ENCODE measurements at places on chromosomes 12 and 14.

- no peak for DNase-seq
These were observed 476.3 kb upstream of the SEL1L start for GRCh38 chr14:82009993-82010392.

GRCh38 chr14:30928462-30928861 is 54.1 kb downstream of the COCH start:
- no peak for DNase-seq

- DNase-seq = peak; percentile 85
These were observed 41.8 kb upstream of the HIF1A start for GRCh38 chr14:61653507-61653906.

- no peak for DNase-seq
These were observed 15.0 kb upstream of the ORAI1 start for GRCh38 chr12:121611306-121611705.

- DNase-seq = no peak
These were observed 13.6 kb upstream of the PPM1A start for GRCh38 chr14:60235440-60235839.

DNA sequence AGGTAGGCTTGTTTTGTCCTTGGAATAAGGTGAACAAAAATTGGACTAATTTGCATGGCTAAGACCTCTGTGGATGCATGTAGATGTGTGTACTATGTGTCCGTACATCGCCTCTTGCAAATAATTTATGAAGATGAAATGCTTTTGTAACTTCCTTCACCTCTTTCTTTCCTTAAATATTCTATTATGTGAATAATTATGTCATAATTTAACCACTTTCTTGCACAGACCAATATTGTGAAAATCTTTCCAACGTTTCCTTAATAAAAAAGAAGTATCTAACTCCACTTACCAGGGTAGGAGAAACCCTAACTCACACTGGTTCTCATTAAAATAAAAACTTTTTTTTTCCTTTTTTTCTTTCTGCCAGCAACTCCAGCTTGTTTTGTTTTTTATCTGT is 4.0 kb downstream of the NANOG start:
- DNase-seq = no peak

- DNase-seq = no peak
These were observed 618.8 kb downstream of the RPS29 start for GRCh38 chr14:48967419-48967818.

DNA sequence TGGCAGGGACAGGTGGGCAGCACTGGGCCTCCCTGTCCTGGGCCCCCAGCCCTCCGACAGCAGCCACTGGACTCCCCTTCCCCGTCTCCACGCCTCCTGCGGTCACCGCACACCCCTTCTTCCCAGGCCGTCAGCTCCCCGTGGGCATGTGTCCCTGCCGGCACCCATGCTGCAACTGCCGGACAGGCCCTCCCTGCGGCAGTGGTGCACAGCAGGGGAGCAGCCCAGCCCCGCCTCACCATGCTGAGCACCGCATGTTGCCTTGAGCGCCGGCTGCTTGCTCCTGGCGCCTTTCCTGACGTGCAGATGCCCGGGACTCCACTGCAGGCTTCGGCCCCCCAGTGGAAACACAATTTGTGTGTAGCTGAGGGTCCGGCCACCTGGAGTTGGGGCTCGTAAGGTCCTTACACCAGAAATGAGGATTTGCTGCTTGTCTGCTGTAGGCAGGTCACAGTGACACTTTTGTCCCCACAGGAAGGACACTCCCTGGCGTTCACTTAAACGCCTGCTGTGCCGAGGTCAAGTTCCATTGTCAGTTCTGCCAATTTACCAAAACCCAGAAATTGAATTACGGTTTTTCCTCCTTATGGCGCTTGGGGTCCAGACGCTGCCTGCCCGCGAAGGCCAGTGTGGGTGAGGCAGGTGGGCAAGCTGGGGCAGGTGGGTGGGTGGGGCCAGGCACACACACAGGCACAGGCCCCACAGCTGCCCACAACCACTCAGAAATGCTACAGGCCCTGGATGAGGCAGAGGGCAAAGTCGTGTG is 28.2 kb upstream of the MMP17 start:
- no peak for DNase-seq

- no peak for DNase-seq
These were observed 181.5 kb upstream of the ATP2B1 start for GRCh38 chr12:89890161-89890560.

- DNase-seq = no peak
These were observed 70.8 kb downstream of the NCOR2 start for GRCh38 chr12:124496584-124496983.

GRCh38 chr14:69142101-69142500 is 10.8 kb downstream of the DCAF5 start:
- no peak for DNase-seq

DNA sequence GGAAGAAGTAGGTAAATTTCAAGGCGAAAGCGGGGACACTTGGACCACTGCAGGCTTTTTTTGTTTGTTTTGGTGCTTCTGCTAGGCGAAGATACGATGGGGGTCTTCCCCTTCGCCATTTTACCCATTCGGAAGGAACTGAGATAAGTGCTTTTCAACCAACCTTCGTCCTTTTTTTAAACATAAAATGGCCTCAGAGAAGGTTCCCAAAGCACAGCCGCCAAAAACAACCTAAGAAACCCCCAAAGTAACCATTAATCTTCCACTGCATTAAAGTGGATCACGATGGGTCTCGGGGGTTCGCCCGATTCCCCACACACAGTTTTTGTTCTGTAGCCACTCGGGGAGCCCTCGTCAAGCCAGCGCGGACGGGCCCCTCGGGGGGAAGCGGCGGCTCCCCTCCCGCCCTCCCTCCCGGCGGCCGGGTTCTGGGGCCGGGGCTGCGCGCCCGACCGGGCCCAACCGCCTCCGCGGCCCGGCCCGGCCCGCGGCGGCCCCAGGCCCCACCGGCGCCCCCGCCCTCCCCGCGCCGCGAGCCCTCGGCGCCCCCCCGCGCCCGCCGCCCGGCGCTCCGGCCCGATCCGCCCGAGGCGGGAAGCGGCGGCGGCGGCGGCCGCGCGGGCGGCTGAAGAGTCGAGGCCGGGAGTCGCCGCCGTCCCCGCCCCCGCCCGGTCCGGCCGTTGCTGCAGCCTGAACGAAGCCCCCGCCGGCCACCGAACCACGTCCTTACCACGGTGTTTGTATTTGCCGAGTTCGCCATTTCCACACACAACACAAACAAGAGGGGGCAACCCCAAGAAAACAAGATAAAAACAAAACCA is 790 bp downstream of the GTF2A1 start:
- DNase-seq = no peak

GRCh38 chr12:104600036-104600712 is 143.4 kb downstream of the CHST11 start:
- no peak for DNase-seq

DNA sequence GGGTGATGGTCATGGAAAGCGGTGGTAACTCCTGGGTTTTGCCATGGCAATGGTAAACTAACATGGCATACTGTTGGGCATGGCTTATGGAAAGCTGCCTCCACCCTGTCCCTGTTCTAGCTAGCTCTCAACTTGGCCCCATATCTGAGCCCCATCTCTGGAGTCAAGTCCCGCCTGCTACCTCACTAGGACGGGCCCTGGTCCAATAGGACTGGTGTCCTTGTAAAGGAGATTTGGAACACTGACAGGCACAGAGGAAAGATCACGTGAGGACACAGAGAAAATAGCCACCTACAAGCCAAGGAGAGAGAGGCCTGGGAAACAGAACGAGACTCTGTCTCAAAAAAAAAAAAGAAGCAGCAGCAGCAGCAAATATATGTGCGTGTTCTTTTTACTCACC is 59.8 kb downstream of the RNFT2 start:
- DNase-seq = no peak

- no peak for DNase-seq
These were observed 71.0 kb downstream of the RFLNA start for GRCh38 chr12:124365726-124366430.

DNA sequence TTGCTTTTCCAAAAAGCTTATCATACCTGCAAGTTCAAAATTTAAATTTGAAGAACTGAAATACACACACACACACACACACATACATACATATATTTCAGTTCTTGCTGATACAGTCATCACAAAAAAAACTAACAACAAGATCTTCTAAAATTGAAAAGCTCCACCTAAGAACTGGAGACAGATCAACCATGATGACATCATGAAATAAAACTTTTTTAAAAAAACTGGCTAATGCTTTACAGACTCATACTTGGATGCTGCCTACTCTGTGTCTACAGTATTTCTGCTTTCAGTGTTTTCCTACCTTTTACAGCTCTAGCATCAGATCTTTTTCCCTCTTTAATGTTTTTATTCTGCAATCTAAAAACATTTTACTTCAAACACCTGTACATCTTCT is 261.4 kb downstream of the DIO2 start:
- no peak for DNase-seq

DNA sequence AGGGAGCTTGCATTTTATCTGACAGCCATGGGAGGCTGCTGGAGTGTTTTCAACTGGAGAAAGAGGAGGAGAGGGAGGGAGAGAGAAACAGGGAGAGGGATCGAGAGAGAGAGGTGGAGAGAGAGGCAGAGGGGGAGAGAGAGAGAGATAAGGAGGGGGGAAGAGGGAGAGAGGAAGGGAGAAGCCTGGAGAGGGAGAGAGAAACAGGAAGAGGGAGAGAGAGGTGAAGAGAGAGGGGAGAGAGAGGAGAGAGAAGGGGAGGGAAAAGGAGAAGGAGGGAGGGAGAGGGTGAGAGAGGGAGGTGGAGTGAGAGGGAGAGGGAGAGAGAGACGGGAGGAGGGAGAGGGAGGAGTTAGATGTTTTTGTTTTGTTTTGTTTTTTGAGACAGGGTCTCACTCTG is 45.6 kb downstream of the DNAH10 start:
- DNase-seq = no peak

DNA sequence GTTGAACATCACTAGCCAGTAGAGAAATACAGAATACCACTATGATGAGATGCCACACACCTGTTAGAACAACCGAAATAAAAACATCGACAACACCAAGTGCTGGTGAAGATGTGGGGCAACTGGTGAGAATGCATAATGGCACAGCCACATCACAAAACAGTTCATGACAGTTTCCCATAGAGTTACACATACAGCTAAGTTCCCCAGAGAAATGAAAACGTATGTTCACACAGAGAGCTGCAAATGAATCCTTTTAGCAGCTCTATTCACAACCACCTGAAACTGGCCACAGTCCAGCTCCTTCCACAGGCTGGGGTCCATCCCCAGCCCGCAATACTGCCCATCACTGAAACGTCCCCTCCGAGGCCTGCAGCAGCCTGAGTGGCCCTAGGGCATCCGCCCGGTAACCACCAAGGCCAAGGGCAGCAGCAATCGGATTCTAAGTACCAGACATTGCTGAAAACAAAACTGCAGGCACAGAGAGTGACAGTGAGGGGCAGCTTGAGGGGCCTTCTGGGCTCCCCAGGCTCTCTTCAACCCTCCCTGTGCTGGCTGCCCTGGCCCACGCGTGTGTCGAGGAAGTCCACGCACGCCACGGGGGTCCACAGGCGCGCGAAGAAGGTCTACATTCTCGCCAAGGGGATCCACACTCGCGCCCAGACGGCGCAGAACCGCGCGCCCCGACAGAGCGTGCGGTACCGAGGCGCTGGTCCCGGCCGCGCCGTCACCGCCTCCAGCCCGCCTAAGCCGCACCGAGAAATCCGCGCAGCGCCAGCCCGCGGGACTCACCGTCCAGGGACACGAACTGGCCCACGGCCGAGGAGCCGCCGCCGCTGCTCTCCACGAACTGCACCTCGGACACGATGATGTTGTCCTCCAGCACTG is 903 bp downstream of the BRF1 start:
- no peak for DNase-seq

DNA sequence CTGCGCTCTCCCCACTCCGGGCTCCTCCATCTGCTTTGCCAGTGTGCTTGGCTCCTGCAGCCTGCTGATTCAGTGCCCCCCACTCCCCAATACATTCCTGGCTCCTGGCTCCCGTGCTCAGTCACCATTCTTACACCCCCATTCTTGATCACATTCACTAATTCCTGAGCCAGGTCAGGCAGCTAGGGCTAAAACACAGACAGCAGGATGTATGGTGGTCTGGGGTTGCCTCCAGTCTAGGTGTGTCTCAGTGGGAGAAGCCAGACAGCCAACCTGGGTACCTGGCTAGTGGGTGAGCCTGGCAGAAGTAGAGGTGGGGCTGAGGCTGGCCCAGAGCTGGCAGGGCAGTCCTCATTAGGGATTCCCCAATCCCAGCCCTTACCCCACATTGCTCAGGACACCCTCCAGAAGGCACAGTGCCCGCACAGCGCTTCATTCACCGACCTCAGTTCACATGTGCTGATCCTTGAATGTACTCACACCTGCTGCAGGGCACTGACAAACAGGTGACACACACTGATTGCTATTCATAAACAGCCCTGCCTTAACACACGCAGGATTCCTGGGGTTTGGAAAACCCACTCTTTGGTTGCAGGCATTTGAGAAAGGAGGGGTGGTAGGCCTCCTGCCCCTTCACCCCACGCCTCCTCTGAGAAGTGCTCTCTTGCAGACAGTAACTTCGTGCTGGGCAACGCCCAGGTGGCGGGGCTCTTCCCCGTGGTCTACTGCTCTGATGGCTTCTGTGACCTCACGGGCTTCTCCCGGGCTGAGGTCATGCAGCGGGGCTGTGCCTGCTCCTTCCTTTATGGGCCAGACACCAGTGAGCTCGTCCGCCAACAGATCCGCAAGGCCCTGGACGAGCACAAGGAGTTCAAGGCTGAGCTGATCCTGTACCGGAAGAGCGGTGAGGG is 1.7 kb downstream of the KCNH3 start:
- DNase-seq = no peak

DNA sequence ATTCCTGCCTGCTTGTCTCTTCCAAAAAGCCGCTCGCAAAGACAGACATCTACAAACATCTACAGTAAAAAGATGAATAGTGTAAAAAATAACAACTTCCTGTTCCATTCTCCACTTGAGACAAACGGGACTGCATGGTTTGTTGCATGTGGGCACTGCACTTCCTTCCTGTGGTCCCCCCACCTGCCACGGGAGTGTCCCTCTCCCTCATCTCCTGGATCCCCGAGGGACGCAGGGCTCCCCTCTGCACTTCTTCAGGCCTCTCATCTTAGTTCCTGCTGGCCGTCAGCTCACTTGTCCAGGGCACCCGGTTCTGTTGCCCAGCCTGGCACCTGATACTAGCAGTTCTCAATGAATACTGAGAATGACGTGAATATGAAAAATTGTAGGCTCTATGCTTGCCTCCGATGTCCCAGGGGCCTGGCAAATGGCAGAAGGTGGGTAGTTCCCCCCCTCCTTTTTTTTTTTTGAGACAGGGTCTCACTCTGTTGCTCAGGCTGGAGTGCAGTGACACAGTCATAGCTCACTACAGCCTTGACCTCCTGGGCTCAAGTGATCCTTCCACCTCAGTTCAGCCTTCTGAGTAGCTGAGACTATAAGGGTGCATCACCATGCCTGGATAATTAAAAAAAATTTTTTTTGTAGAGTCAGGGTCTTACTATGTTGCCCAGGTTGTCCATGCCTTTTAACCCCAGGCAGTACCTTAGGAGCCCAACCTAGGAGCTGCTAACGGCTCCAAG is 3.5 kb upstream of the KLC1 start:
- no peak for DNase-seq

GRCh38 chr12:62438098-62438692 is 28.4 kb upstream of the MON2 start:
- DNase-seq = no peak

GRCh38 chr14:91575469-91576208 is 65.5 kb upstream of the PPP4R3A start:
- DNase-seq = no peak

DNA sequence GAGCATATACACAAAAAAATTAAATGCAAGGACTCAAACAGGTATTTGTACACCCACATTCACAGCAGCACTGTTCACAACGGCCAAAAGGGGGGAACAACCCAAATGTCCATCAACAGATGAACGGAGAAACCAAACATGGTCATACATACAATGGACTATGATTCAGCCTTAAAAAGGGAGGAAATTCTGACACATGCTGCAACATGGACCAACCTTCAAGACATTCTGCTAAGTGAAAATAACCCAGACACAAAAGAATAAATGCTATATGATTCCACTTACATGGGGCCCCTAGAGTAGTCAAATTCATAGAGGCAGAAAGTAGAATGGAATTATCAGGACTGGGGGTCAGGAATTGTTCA is 29.5 kb downstream of the ACTN1 start:
- no peak for DNase-seq
